ENCODE measurements at places on chromosomes 13 and 19.

GRCh38 chr19:40630571-40631160 lies 29.5 kb downstream of the LTBP4 start:
- DNase-seq = no peak

- DNase-seq = peak; percentile 35
Observed at GRCh38 chr19:7678971-7679751, 1.5 kb upstream of the TRAPPC5 start.

- DNase-seq = no peak
Observed at GRCh38 chr19:6222884-6223283, 56.9 kb downstream of the MLLT1 start.

DNA sequence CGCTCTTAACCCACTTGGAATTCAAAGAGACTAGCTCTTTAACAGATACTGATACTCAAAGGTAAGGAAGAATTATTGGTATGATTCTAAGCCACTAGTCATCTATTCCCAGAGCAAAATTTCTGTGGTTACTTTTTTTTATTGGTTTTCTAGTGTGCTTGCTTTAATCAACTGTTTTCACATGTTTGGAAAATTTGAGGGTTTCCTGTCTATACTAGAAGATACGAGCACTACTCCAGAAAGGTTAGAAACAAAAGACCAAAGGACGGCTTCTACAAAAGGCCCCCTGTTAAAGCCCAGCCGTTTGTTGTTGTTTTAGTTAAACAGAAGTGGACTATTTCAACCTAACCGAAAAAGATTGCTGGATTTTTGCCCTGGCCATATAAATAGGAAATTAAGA lies 18.5 kb upstream of the LPAR6 start:
- no peak for DNase-seq

- DNase-seq = no peak
Observed at GRCh38 chr19:45955905-45956608, 17.6 kb downstream of the NOVA2 start.

DNA sequence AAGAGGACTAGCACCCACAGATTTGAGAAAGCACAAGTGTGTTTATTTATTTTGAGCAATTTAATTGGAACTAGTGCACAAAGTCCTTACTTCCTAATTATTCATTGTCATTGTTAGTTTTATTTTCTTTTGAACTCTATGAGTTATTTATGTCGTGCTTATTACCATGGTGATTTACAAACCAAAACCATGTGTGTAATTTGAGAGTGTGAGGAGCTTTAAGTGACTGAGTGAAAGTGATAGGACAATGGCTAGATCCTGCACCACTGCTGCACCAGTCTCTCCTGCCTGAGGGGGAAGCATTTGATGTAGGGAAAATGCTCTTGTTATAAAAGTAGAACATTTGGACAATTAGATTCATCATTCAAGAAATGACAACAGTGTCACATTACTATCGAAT lies 172.3 kb upstream of the KLF12 start:
- no peak for DNase-seq

DNA sequence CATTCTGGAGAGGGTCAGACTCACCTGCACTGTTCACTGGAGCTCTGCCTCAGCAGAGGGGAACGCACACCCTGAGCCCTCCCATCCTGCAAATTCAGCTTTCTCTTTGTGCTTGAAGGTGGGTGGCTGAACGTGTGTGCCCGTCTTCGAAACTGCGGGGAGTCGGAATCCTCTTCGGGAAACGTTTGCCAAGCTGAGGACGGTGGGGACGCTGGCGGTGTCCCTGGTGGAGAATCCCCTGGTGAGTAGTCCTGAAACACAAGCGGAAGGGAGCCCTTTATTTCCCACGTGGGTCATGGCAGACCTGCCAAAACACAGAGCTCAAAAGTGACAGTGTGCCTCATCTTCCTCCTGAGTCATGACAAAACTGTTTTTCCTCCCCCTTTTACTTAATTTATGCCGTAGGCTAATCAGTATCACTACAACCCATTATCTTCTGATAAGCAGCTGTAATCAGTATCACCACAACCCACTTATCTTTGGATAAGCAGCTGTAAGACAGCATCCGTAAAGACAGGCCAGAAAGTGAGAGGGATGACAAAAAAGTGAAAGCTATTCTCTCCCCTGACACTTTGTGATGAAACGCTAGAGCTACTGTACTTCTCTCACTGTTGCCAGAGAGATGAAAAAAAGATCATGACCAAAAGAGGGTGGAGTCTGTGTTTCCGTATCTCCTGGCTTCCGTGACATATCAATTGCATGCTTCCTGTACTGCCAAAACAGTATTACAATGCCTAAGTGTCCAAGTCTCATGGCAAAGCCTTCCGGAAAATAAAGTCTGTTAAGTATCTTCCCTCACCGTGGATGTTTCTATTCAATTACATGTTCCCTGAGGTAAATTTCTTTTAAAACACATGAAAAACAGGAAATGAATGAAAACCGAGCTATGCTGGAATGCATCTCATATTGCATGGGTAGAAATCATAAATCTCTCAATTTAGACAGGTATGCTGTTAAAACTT lies 155.5 kb downstream of the TBC1D4 start:
- peak; percentile 36 for DNase-seq

DNA sequence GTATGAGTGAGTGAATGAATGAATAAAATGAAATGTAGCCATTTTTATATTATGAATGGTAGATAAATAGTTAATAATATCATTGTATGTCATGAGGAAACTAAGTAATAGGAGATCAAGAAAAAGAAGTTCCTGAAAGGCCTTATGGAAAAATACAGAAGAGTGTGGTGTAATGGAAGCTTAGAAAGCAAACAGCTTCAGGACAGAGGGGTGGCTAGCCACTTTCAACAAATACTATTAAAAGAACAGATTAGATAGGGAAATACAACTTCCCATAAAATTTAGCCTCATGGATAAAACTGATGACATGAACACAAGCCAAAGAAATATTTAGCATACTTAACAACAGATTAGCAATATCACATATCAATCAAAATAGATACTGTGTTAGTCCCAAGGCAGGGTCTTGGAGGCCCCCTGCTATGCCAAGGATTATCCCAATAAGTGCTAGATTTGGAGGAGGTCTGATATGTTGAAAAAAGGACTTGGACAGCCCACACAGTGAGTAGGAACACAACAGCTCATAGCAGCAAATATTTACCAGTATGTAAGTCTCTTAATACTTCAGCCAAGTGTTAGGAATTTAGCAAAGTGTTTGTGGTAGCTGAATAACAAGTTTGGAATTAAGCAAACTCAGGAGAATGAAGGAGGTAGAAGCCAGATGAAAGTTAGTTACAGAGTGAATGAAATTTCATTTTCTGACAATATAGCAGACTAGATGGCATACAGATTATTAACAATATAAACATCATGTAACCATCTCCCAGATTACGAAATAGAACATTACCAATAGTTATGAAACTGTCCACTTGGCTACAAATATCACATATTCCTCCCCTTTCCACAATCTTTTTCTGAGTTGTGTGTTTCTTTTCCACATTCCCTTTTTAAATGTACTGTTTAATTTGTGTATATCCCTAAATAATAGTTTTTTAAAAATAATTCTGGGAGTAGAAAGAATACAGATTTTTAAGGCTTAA lies 1632.0 kb downstream of the PCDH9 start:
- no peak for DNase-seq

DNA sequence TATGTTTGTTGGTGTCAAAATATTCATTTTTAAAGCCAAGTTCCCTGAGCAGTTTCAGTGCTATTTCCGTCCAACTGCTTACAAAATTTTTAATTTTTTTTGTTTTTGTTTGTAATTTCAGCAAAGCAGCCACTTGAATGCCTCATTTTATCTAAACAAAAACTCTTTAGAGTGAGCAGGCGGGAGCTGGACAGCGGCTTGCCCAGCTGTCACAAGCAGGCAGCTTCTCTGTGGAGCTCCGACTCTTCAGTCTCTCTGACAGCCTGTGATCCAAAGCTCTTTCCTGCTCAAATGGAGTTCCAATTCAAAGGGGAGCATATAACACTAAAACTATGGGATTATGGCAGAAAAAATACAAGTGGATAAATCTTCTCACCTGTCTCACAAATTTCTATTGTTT lies 618.3 kb upstream of the PCDH20 start:
- DNase-seq = no peak

GRCh38 chr13:50089633-50090032 lies 74.4 kb downstream of the KCNRG start:
- DNase-seq = no peak

- no peak for DNase-seq
Observed at GRCh38 chr13:100513171-100513570, 75.4 kb downstream of the GGACT start.

- no peak for DNase-seq
Observed at GRCh38 chr13:114044486-114044885, 70.6 kb upstream of the C13orf46 start.

GRCh38 chr13:32019612-32020233 lies 11.9 kb upstream of the FRY start:
- DNase-seq = no peak

DNA sequence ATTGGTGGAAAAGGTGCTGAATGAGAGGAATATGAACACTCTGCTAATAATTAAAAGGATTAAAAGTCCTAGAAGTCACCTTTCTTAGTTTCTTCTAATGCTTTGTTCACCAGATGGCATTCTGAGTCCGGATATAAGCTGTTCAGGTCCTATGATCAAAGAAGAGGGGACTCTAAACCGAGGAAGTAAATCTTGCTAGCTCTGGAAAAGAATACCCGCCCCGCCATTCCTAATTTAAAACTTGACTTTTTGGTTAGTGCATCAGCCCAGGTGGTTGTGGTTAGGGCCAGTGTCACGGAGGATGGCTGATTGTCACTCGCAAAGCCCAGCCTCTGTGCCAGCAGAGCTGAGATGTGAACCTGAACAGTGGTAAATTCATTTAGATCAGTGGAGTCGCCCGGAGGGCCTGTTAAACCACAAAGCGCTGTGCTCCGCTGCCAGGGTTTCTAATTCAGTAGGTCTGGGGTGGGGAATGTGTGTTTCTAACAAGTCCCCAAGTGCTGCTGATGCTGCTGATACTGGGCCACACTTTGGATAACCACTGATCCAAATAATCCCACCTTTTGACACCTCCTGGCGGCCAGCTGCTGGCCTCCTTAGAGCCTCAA lies 425.4 kb downstream of the DCT start:
- DNase-seq = no peak

- no peak for DNase-seq
Observed at GRCh38 chr13:50389726-50390125, 374.5 kb downstream of the KCNRG start.

DNA sequence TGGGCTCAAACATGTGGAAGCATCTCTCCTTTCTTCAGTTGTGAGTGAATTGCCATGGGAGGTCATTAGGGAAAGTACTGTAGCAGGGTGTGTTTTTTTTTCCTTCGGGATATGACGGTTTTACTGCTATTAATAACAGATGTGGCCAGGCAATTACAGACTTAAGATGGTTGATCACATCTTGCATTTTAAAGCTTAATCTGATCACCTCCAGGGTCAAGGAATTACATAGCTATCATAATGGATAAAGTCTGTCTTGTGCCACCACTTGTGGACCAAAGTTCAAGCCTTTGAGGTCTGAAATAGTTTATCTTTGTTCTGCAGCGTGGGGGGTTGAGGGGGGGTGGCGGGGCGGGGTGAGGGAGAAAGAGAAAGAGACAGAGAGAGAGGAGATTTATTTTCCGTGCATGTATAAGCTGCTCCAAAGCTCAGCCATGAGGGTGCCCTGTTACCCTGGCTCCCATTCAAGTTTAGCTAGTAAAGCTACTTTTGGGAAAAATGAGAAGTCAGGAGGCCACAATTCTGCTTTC lies 5.5 kb upstream of the SERP2 start:
- DNase-seq = no peak

GRCh38 chr19:13526552-13526951 lies 20.3 kb upstream of the CACNA1A start:
- DNase-seq = no peak

DNA sequence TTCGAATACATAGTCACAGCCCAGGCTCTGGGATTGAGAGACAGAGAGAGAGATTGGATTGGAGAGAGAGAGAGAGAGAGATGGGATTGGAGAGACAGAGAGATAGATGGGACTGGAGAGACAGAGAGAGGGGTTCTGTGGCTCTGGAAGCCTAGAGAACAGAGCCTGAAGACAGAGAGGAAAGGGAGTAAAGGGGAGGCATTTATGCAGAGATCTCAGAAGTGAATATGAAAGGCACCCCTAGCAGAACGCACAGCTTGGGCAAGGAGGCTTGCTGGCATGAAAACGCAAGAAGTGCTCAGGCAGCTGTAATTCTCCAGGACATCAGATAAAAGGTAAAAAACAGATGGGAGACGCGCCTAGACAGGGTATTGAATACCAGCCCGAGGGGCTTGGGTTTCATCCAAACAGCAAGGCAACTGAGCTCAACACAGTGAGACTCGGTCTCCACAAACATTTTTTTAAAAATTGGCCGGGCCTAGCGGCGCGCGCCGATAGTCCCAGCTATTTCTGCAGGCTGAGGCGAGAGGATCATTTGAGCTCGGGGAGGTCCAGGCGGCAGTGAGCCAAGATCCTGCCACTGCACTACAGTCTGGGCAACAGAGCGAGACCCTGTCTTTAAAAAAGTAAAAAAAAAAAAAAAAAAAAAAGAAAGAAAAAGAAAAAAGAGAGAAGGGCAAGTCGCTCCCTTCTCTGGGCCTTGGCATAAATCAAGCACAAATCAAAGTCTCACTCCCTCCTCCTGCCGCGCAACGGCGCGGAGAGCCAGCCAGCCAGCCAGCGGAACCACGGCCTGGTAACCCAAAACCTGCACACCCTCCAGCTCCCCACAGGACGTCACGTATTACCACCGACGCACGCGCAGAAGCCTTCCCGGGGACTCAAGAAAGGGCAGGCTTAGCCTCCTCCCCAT lies 774 bp upstream of the PPP2R1A start:
- peak; percentile 4 for DNase-seq

DNA sequence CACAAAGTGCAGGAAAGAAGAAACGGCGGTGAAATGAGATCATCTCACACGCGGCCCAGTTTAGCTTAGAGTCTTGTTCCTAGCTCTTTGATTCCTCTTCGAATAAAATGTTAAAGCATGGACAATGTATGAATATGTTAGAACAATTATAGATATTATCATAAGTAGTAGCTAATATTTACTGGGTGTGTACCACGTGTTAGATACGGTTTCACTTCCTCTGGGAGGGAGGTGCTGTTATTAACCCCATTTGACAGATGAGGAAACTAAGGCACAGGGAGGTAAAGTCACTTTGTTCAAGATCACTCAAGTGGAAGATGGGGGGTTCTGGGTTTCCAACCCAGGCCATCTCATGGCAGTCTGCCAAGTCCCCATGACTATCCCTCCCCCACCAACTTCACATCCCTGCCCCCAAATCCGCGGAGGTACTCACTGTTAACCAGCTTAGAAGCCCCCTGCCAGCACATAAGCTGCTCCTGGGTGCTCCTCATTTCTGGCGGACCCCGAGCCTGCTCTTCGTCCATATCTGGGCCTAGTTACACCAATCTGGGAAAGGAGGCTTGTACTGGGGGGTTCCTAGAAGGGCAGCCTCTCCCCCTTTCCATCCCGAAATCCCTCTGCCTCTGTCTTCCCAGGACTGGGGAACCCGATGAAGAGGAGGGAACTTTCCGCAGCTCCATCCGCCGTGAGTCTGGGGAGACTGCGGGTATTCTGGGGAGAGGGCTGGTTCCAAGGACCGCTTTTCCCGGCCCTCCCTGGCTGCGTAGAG lies 1.0 kb upstream of the FXYD7 start:
- no peak for DNase-seq
